ENCODE measurements at places on chromosomes 4 and X.

DNA sequence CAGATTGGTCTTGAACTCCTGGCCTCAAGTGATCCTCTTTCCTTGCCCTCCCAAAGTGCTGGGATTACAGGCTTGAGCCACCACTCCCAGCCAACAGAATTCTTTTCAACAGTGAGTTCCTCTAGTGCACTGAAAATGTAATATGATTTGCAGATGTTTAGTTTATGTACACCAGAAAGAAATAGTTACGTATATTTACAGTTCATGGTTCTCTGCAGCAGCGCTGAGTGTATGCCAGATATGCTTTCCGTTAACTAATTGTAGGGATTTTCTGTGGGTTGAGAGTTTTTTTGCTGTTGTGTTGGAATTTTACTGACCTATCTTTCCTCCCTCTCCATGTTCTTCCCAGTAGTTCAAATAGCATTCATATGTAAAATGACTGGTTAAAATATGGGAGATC is 44.0 kb downstream of the GAB1 start:
- DNase-seq: no peak

GRCh38 chrX:25762656-25763055 is 375.5 kb upstream of the MAGEB18 start:
- no peak for DNase-seq

DNA sequence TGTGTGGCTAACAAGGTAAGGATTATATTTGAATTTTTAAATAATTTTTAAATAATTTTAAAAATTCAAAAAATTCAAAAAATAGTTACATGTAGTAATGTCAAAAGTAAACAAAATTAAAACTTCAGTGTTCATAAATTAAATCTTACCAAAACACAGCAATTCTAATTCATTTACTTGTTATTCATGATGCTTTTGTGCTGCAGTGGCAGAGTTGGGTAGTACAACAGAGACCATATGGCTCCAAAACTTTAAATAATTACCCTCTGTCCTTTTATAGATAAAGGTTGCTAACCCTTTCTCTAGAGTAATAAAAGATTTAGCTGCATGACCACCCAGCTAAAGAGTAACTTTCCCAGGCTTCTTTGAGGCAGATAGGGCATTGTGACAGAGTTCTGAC is 1355.6 kb downstream of the FSTL5 start:
- no peak for DNase-seq

GRCh38 chr4:10584042-10584441 is 100.5 kb downstream of the CLNK start:
- DNase-seq: no peak

Data from naive thymus-derived CD8-positive, alpha-beta T cell (primary cell).